Esophagus (tissue), 2 donors: ENCODE measurements at places on chromosomes 13 and 19. TPM values are rescaled to one million over a fixed set of nuclear protein-coding genes. Genes with fewer than 3 reads are reported as not detected.

The HPN gene
- 0.04 TPM for polyA plus RNA-seq

The NCCRP1 gene
- 510 TPM for polyA plus RNA-seq

The FUT3 gene
- polyA plus RNA-seq = 183 TPM

The ZNF223 gene
- polyA plus RNA-seq = 3.5 TPM

The KCNJ14 gene
- polyA plus RNA-seq = 1.0 TPM

The NTN5 gene
- 0.39 TPM for polyA plus RNA-seq

The TUBA3C gene
- not detected for polyA plus RNA-seq
